EH (cell line): ENCODE measurements at places on chromosomes 13 and 19.

DNA sequence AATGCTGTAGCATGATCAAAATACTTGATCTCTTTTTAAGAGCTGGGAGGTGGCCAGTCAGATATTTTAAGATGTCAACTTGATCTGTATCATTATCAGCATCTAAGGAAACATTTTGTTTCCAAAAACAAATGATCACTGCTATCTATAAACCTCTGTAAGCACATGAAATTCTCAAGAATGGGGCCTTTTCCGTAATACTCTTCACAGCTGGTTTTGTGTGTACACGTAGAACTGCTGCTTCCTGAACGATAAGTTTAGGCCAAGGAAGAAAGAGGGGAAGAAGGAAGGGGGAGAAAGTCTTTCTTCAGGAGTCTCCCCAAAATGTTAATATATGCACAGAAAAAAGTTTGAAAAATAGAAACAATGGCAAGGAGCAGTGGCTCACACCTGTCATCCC is 25.7 kb downstream of the ARL11 start:
- no peak for DNase-seq

- peak; percentile 53 for DNase-seq
Observed at GRCh38 chr19:38149661-38150061, 74.4 kb downstream of the DPF1 start.

GRCh38 chr19:2694196-2694595 is 8.3 kb downstream of the GNG7 start:
- DNase-seq: no peak

- DNase-seq: no peak
Observed at GRCh38 chr13:76398425-76398824, 487.8 kb downstream of the KCTD12 start.

DNA sequence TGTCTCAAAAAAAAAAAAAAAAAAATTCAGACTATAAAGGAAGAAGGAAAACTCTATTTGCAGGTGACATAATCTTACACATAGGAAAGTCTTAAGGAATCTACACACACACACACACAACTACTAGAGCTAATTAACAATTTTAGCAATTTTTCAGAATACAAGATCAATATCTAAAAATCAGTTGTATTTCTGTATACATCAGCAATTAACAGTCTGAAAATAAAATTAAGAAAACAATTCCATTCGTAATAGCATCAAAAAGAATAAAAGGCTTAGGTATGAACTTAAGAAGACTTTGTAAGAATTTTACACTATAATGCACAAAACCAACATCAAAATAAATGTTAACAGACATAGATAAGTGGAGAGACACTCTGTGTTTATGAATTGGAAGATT is 15.6 kb upstream of the CALM3 start:
- no peak for DNase-seq

DNA sequence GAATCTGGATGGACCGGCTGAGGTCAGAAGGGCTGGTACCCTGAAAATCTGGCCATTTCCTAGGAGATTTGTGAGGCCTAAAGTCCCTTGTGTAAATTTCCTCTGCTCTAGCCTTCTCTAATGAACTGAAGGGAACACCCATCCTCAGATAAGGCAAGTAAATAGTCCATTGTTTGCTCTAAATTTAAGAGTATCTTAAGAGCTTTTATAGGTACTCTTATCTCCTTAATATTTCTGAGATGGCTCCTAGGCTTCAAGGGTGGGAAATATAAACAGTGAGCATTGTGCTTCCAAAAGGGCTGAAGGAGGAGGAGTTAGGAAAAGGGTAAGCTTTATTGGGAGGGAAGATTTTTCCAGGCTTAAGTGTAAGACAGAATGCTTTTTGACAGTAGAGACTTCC is 148.7 kb upstream of the EDNRB start:
- no peak for DNase-seq
